ENCODE measurements at places on chromosomes 16 and 17. TPM values are rescaled to one million over a fixed set of nuclear protein-coding genes. Genes with fewer than 3 reads are reported as not detected.

ALOXE3 gene
- not detected for polyA plus RNA-seq

C17orf78 gene
- 0.30 TPM for polyA plus RNA-seq

NPIPB6 gene
- 3.8 TPM for polyA plus RNA-seq

SRSF2 gene
- polyA plus RNA-seq, result 473 TPM

LDAF1 gene
- 25.6 TPM for polyA plus RNA-seq

DNA sequence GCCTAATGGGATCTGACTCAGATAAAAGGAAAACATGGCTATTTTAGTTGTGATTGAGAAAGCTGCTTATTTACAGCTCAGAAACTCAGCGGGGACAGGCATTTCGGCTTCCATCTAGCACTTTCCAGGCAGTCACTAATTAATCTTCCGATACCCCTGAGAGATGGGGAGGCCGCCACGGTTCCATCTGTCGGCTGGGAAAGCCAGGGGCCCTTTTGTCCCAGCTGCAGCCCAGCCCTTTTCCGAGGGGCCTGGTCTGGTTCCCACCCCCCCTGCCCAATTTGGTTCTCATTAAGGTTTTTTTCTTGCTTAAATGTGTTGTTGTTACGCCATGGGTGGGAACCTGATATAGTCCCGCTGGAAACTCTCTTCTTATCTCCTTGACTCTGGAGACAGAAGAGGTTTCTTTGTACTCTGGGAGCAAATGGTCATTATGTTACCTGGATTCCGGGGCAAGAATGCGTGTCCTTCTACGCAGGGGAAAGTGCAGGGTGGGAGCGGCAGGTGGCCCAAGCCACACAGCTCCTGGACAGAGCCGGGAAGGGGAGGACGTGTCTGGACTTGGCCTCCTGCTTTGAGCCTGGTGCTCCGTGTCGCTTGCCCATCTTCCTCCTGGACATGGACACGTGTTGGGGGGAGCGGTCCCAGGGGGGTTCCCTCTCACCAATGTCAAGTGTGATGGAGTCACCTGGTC is 50.9 kb upstream of the GSE1 start:
- DNase-seq, result no peak

Data from left kidney (tissue), 8 donors.